ENCODE measurements at places on chromosomes 5 and 9. TPM values are rescaled to one million over a fixed set of nuclear protein-coding genes. Genes with fewer than 3 reads are reported as not detected.

Gene CSF1R
- total RNA-seq, result under 0.01 TPM

Gene TMEM167A
- 36.9 TPM for total RNA-seq

Gene MBLAC2
- total RNA-seq, result 3.8 TPM

Gene QRFP
- not detected for total RNA-seq

Gene ADRA1B
- total RNA-seq, result not detected

Gene GPR151
- not detected for total RNA-seq

Gene MYO10
- total RNA-seq, result 27.7 TPM

Gene HSPB3
- total RNA-seq, result not detected

Gene CCDC171
- total RNA-seq, result 1.9 TPM

Gene PLEKHG4B
- 0.48 TPM for total RNA-seq

Gene ARSI
- total RNA-seq, result 14.9 TPM

Gene NOXA1
- 2.2 TPM for total RNA-seq

Gene IFNA2
- not detected for total RNA-seq

Gene ZFP37
- total RNA-seq, result 0.48 TPM

Gene MEIKIN
- total RNA-seq, result not detected

Gene LMNB1
- total RNA-seq, result 4.7 TPM

Gene RAB3C
- total RNA-seq, result not detected

Gene RNF183
- total RNA-seq, result 1.9 TPM

Gene ZNF883
- total RNA-seq, result 0.96 TPM

Gene LCN2
- 154 TPM for total RNA-seq

Gene FBP1
- not detected for total RNA-seq

Gene GFI1B
- not detected for total RNA-seq

Gene CFAP77
- total RNA-seq, result not detected

Gene CATSPER3
- total RNA-seq, result not detected

Gene PCDHGA4
- not detected for total RNA-seq

Gene PHF2
- 11.1 TPM for total RNA-seq

Gene CCIN
- 1.4 TPM for total RNA-seq

Gene ECM2
- total RNA-seq, result 1.4 TPM

Gene AGXT2
- not detected for total RNA-seq

Gene GARIN3
- total RNA-seq, result not detected

Gene BHMT2
- not detected for total RNA-seq

Gene GRXCR2
- not detected for total RNA-seq

Gene BRIX1
- 42.0 TPM for total RNA-seq

Gene TICAM2
- 0.72 TPM for total RNA-seq

Gene C7
- not detected for total RNA-seq

Gene LCN12
- total RNA-seq, result not detected

Gene ADAMTS6
- 17.1 TPM for total RNA-seq

Gene HMCN2
- under 0.01 TPM for total RNA-seq

Gene FBXO4
- total RNA-seq, result 6.5 TPM

Gene RFX3
- total RNA-seq, result 1.2 TPM

Gene TMEM267
- 23.2 TPM for total RNA-seq

Gene SPRY4
- 3.2 TPM for total RNA-seq

Gene FOXD4L4
- total RNA-seq, result not detected

Gene ITK
- not detected for total RNA-seq

Gene NR4A3
- not detected for total RNA-seq

Gene CCDC192
- total RNA-seq, result not detected

Gene CEP120
- 10.4 TPM for total RNA-seq

Gene GAPT
- not detected for total RNA-seq

Gene SOWAHA
- 0.24 TPM for total RNA-seq

Gene ARHGEF39
- total RNA-seq, result 4.6 TPM
